BE2C (cell line): ENCODE measurements at places on chromosomes 2 and 18.

DNA sequence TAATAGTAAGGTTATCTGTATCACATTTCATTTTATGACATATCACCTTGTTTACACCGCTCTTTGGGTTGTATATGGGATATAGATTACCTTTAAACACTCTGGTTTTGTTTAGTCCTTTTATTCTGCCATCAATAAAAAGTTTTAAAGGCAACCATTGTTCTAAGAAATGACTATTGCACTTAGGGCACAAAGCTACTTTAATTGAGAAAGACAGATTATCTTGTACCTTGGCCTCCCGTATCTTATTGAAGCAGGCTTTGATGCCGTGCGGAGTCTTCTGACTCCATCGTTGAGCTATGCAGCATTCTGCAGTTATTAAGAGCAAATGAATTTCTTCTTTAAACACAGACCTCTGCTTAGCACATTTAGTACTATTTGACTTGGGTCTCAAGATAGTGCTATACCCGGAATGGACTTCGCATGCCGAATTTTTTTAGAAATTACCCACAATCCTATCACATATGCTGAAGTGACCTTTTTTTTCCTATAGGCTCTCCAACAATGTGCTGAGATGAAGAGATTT lies 16.7 kb downstream of the PKDCC start:
- DNase-seq: no peak

GRCh38 chr2:126655500-126656430 lies at the start of gene GYPC:
TSS of gene GYPC (plus strand) at chr2:126656158. CDS start at chr2:126656264, 106 bp downstream.
- no peak for DNase-seq

DNA sequence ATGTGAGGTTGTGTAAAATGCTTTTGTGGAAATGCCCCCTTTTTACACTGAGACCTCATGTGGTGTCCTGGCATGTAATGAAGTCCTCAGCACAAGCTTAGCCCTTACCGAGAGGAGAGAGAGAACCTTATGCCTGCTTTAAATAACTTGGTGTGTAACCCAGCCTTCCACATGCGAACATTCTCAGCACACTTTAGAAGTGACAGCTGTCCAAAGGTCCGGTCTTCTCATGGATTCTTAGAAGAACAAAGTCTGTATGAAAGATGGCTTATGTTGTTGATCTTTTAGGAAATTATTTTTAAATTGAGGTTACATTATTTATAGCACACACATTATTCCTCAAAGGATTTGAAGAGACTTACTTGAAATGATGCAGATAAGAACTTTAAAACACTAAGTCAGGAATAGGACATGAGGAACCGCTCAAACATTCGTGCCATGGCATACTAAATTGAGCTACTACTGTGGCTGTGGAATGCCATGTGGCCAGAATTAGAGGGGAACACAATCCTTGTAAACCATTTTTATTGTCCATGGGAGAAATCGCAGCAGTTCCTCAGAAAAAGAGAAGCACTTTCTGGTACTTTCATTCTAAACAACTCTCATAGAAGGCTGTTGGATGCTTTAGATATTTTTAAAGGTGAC lies 79.6 kb downstream of the WDSUB1 start:
- no peak for DNase-seq

DNA sequence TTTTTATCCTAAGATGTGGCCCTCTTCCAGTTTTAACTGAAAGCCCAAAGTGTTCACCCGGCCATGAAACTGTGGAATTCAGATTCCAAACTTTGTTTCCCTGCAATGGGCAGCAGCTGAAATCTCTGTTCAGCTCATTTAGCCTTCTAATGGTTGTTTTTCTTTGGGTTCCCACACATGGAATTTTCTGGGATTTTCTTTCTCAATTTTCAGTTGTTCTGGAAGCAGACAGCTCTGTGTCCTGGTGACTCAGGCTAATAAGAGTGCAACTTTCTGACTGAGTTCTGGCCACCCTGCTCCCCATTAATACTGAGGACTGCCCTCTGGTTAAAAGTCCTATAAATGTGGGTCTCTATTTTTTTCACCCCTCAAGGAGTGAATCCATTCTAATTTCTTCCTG lies 78.5 kb downstream of the PMS1 start:
- no peak for DNase-seq

DNA sequence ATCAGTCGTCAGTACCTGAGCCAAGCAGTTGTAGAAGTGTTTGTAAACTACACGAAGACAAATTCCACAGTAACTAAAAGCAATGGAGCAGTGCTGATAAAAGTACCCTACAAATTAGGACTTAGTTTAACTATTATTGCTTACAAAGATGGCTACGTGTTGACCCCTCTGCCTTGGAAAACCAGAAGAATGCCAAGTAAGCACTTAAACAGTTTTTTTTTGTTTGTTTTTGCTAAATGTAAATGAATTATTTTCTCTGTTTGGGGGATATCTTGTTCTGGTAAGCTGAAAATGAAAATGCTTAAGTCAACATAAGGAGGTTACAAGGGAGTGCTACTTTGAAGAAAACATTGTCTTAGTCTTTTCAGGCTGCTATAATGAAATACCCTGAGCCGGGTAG lies 46.4 kb downstream of the FAM171B start:
- DNase-seq: no peak

GRCh38 chr2:132515010-132515409 lies 98.4 kb downstream of the GPR39 start:
- DNase-seq: no peak

- DNase-seq: no peak
Observed at GRCh38 chr18:57811477-57812125, 8.5 kb upstream of the ATP8B1 start.

DNA sequence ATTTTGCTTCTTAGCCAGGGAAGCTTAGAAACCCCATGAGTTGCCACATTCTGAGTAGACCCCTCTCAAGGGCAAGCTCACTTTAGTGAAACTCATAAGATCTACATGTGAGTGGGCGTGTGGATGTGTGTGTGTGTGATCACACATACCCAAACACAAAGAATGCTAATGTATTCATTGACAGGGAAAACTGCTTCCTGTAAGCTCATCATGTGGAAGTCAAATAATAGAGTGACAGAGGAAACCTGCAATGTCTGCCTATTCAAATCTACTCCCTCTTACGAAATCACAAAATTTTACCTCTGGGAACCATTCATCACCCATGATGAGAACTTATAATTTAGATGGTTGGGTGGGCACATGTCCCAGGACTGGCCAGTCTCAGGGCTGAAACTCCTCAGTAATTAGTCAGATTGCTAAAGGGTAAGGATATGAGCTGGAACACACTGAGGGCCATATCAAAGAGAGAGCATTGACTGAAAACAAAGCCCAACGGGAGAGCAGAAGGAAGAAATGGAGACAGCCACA lies 94.5 kb upstream of the CCDC150 start:
- DNase-seq: no peak

GRCh38 chr2:176094349-176094748 lies 1.8 kb downstream of the HOXD13 start:
- DNase-seq: no peak

DNA sequence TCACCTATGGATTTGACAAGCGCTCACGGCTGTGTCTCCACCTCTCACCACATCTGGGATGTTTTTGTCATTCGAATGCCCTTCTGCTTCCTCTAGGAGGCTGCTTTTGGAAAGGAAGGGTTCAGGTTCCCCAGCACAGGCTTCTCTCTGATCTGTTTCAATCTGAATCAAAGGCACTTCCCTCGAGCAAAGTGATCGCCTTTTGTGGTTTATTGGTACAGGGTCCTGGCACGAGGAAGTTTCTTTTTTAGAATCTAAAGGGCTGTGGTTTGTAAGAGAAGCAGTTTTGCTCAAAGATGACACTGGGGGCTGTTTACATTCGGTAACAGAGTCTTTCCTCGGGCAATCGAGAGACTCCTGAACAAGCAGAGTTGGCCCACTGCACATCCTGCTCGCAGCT lies 145.0 kb downstream of the DAW1 start:
- DNase-seq: no peak

GRCh38 chr2:19473350-19473749 lies 114.9 kb upstream of the OSR1 start:
- DNase-seq: no peak

DNA sequence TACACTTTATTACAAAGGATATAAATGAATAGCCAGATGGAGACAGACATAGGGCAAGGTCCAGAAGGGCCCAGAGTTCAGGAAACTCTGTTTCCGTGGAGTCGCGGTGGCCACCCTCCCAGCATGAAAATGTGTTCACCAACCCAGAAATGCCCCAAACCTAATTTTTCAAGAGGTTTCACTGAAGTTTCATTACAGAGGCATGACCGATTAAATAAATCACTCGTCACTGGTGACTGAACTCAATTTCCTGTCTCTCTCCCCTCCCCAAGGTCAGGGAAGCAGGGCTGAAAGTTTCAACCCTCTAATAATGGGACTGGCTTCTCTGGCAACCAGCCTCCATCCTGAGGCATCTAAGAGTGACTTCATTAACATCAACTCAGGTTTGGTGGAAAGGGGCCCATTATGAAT lies 22.4 kb downstream of the USP40 start:
- no peak for DNase-seq

DNA sequence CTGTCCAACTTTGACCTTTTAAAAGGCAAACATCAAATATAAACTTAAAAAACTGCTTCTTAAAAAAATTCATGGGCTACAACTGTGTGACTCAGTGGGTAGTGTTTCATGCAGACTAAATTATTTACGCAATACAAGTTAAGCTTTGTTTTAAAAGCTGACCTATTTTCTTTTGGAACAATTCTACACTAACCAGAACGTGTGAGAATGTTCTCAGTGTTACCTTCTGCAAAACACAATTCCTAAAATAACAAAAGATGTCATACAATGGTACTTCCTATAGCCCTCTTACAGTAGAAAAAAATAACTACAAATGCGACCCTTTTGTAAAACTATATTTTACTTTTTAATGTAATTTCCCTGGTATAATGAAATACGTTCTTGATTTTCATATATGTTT lies 793.8 kb upstream of the FSHR start:
- no peak for DNase-seq

DNA sequence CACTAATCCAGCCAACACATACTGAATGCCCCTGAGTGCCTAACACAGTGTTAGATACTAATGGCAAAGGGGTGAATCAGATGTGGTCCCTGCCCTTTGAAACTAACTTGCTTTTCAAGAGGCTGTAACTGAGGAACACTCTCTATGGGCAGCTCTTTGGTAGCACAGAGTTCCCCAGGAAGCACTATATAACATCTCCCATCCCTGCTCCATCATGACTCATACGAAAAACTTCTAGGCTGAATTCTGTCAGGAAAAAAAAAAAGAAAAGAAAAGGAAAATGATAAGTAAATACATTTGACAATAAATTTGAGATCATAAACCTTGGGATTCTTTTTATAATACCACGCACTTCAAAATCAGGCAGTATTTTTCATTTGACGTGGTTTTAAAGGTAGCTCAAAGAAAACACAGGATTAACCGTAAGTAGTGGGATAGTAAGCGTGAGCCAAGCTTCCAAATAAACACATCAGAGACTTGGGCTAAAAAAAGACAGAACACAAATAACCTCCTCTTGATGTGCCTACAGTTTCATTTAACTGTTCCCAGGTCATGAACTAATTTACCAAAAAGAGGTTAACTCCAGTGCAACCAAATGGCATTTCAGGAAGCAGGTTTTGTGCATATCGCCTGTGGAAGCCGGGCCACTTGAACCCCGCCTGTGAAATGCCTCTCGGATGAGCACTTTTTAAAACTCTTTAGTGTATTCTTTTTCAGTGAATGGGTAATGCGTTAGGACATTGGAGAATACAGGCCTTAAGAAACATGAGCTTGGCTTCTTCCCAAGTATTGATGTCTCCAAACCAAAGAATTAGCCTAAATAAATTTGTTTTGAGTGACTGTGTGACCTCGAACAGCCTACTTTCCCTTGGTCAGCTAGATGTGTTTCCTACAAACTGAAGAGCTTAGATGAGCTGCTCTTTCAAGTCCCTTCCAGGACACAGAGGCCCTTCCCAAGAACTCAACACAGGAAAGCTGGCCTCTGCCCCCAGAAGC lies 42.0 kb downstream of the RDH14 start:
- no peak for DNase-seq

DNA sequence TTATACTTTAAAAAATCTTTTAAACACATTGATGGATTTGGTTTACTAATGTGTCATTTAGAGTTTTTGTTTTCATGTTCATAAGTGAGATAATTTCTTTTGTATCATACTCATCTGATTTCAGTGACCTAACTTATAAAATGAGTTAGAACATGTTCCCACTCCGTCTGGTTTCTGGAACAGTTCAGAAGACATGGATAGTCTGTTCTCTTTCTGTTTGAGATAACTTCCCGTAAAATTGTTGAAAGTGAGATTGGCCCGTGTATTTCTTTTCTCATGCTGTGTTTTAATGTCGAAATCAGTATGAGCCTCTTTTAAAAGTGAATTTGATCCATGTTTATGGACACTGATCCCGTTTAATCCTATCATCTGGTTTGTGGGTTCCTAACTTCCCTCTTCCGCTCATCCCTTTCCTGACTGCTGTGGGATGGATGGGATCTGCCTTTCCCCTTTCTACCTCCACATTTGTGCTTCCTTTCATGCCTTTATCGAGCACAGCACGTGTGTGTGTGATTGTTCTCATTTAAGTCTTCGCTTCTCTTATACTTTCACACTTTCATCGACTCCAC lies 78.9 kb downstream of the COPS8 start:
- DNase-seq: no peak
